ENCODE measurements at places on chromosomes 12 and 14.

- ATAC-seq: no peak
- no peaks in the 10 kb centered on the region for H3K36me3 ChIP-seq
- no peak overlapping the region for H3K4me3 ChIP-seq
- H3K4me1 ChIP-seq: no peaks in the 10 kb centered on the region
- H3K27ac ChIP-seq: no peak overlapping the region
These were observed 38.7 kb upstream of the BCL7A start for GRCh38 chr12:121982950-121983349.

DNA sequence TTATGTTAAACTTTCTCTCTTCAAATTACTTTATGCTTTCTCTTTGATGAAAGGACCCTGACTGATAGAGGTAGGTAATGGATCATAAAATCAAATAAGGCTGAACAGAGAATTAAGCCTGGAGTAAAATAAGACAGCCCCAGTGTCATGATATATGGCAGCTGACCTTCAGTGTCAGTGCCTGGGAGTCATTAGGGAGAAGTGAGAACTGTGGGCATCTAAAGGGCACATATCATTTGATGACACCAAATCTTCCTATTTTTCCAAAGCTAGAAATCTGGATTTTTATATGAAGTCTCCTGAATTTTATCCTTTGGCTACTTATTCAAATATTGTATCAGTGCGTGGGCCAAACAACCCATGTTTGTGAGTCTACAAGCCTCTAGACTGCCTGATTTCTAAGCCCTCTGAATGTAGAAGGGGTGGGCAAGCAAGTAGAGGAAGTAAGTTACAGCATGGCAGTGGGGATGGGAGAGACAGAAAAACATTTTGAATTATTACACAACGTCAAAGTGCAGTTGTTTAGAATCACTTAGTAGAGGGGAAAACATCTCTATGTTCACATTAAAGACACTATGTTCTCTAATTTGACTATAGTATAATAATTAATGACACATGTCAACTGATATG, 10.0 kb downstream of the SLC39A9 start:
- ATAC-seq: no peak
- peaks cover 14% of the 10 kb centered on the region for H3K4me1 ChIP-seq
- H3K27ac ChIP-seq: peak overlapping the region; percentile 12
- no peaks in the 10 kb centered on the region for H3K27me3 ChIP-seq
- peaks cover 36% of the 10 kb centered on the region for H3K36me3 ChIP-seq

- ATAC-seq: no peak
- H3K36me3 ChIP-seq: no peaks in the 10 kb centered on the region
- no peak overlapping the region for H3K27ac ChIP-seq
- H3K27me3 ChIP-seq: no peaks in the 10 kb centered on the region
These were observed 83.0 kb upstream of the CCND2 start for GRCh38 chr12:4190366-4191063.

DNA sequence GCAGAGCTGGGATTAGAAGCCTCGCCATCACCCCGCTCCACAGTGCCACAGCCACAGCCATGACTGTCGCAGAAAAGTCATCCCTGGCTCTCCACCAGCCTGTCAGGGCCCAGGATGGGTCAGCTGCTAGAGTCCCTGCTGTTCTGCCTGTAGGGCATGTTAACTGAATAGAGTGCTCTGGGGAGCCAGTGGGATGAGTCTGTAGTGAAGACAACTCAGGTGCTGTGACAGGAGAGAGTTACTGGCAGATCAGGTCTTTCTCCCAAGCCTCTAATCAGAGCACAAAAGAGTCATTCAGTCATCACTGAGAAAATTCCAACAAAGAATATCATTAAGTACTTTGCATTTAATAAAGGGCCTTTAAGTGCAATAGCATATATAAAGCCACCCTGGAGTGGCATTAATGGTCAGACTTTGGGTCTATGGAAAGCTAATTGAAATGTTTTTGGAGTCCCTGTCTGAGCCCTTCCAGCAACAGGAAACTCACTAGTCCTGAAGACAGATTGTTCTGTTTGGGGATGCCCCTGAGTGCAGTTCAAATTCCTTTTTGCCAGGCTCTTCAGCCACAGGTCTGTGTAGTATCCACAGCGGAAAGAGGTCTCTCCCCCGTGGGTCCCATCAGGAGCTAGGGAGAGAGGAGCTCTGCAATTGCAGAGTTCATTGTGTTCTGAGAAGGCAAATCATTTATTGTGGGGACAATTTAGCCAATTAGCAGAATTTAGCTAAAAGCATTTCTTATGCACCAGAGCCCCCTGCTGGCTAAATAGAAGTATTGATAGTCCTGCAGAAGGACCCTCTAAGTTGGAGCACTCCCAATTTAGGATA, 45.2 kb upstream of the C14orf132 start:
- no peak overlapping the region for H3K4me3 ChIP-seq
- no peak for ATAC-seq

DNA sequence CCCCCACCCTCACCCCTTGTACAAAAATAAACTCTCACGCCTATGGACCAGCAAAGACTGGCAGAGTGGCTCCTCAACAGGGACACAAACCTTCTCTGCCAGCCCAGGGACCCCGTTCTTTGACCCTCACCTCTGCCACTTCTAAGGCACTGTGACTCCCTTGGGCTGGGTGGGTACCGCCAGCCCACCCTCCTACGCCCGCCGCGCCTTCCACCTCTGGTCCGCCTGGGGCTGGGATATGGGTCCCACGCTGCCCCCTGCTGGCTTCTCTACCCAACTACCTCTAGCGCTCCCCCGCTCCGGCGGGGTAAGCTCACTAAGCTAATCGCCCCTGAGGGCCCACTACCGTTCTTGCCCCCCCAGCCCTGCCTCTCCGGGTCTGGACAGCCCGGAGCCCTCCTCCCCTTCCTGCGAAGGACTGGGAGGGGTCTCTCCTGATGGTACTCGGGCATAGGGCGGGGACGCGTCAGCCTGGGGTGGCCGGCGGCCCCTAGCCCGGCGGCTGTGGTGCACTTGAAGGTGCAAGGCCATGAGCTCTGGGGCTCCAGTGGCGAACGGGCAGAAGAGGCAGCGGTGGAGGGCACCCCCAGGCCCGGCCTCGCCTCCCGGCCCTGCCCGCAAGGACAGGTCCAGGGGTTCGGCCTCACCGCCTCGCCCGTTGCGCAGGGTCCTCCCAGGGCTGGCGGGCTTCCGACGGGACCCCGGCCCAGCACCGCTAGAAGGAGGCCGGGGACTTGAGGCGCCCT, 8.1 kb downstream of the ZNF219 start:
- no peaks in the 10 kb centered on the region for H3K27me3 ChIP-seq
- no peak overlapping the region for H3K27ac ChIP-seq
- no peak for ATAC-seq
- H3K4me1 ChIP-seq: peaks cover 22% of the 10 kb centered on the region

GRCh38 chr12:125402874-125403789, 337.9 kb downstream of the AACS start:
- no peak overlapping the region for H3K4me3 ChIP-seq
- no peaks in the 10 kb centered on the region for H3K4me1 ChIP-seq

GRCh38 chr12:32946504-32947131, 50.0 kb upstream of the PKP2 start:
- H3K4me1 ChIP-seq: no peaks in the 10 kb centered on the region
- no peaks in the 10 kb centered on the region for H3K27me3 ChIP-seq
- no peaks in the 10 kb centered on the region for H3K36me3 ChIP-seq
- H3K27ac ChIP-seq: no peak overlapping the region
- ATAC-seq: no peak
- H3K4me3 ChIP-seq: no peak overlapping the region

DNA sequence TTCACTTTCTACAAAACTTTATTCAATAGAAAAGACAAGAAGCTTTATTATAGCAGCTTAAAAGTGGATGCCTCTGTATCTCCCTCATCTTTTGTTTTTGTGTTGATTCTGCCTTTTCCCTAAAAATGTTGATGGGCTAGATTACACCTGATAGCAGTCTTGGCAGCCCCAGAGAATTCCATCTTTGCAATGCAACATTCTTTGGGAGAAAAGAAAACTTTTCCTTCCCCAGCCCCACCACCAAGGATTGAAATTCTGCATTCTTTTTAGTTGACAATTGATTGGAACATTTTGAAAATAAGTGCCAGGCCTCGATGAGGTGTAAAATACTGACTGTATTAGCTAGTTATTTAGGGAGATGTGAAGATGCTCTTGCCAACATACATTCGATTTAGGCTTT, 306.8 kb upstream of the G2E3 start:
- no peak overlapping the region for H3K27ac ChIP-seq
- no peak for ATAC-seq
- H3K4me3 ChIP-seq: no peak overlapping the region
- H3K4me1 ChIP-seq: no peaks in the 10 kb centered on the region
- no peaks in the 10 kb centered on the region for H3K36me3 ChIP-seq

DNA sequence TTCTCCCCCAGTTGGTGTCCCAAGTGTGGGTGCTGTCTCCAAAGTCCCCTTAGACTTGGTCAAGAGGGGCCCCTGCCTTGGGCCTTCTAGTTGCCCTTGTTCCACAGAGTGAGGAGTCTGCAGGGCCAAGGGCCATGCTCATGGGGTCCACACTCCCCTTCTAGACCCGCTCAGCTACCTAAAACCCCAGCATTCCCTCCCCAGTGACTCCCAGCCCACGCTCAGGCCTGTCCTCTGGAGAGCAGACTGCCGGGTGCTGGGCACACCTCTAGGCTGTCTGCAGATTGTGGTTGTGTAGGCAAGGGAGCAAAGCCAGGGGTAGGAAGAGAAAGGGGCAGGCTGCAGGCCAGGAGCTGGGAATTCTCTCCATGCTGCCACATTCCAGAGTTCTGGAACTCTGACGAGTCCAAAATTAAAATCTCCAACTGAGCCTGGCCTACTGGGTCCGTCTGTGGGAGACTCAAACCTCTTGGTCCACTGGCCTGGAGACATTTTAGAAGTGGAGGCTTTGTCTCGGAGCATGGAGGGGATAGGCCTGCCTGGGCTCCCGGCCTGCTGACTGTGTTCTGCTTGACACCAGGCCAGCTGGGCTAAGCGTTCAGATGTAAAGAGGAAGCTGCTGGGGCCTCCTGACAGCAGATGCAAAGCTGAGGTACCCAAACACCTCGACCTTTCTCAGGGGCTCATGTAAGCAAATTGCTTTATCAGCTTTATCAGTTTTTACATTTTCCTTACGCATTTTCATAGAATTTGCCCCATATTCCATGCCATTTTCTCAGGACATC, 13.7 kb upstream of the KRT5 start:
- no peaks in the 10 kb centered on the region for H3K4me1 ChIP-seq
- no peak for ATAC-seq
- no peak overlapping the region for H3K4me3 ChIP-seq
- H3K36me3 ChIP-seq: no peaks in the 10 kb centered on the region
- H3K27me3 ChIP-seq: no peaks in the 10 kb centered on the region

DNA sequence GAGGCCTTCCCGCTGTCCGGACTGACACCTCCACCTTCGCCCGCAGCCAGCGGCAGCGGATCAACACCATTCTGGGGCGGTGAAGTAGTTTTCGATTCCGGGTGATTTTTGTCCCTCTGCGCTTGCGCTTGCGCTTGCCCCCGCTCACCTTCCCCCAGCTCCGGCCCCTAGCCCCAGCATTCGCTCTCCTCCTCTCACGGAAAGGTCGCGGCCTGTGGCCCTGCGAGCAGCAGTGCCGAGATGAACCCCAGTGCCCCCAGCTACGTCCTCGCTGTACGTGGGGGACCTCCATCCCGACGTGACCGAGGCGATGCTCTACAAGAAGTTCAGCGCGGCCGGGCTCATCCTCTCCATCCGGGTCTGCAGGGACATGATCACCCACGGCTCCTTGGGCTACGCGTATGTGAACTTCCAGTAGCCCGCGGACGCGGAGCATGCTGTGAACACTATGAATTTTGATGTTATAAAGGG, 22.7 kb upstream of the SRGAP1 start:
- H3K27ac ChIP-seq: peak overlapping the region; percentile 35
- peak; percentile 39 for ATAC-seq
- no peaks in the 10 kb centered on the region for H3K36me3 ChIP-seq
- H3K4me1 ChIP-seq: no peaks in the 10 kb centered on the region
- H3K4me3 ChIP-seq: peak overlapping the region; percentile 69
- H3K27me3 ChIP-seq: peaks cover 6% of the 10 kb centered on the region

DNA sequence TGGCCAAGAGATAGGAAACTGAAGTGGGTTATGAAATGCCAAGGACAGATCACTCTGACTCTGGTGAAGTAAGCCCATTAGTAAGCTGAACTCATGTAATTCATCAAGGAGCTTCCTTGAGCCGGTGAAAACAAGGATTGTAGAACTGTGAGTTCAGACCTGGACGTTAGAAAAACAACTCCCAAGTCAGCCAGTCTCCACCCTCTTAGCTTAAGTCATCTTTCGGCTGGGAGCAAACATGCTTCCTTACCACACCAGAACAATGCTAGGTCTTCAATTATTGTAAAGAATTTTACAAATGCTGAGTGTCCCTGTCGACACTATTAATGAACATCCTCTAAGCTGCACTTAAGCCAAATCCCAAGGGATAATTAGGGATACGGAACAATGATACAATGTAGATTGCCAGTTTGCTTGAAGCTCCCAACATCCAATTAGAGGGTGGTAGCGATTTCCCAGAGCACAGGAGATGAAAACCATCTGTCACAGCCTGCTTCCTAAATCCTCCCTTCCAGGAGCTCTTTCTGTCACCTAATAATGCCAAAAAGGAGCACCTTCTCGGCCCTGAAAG, 45.7 kb upstream of the VASH1 start:
- H3K36me3 ChIP-seq: no peaks in the 10 kb centered on the region
- no peak for ATAC-seq

DNA sequence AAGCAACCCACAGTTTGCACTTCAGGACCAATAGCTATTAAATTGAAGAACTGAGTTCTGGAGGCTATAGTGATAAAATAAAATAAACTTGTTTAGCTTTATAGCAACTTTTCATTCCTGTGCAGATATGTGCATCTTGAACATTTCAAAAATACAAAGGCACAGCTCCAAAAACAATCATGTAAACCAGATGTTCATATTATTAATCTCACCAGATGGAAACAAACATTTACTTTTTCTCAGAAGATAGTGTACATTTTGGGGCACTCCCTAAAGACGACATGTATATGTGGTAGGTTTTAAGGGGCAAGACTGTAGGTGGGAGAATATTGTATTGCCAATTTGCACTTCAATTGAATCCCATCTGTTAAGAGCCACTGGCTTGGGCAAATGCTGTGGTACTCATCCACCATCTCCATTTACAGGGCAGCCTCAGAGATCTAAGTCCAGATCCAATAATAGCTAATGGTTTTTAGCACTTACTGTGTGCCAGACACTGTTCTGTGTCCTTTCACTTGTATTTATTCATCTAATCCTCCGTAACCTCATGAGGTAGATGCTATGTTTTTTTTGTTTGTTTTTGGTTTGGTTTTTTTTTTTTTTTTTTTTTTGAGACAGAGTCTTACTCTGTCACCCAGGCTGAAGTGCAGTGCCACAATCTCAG, 49.1 kb downstream of the PTGER2 start:
- H3K27me3 ChIP-seq: no peaks in the 10 kb centered on the region
- no peak for ATAC-seq
- H3K27ac ChIP-seq: no peak overlapping the region
- H3K4me1 ChIP-seq: no peaks in the 10 kb centered on the region
- no peaks in the 10 kb centered on the region for H3K36me3 ChIP-seq

- no peaks in the 10 kb centered on the region for H3K36me3 ChIP-seq
- peak; percentile 68 for ATAC-seq
- H3K27me3 ChIP-seq: no peaks in the 10 kb centered on the region
- H3K4me3 ChIP-seq: peak overlapping the region; percentile 51
These were observed 45.6 kb upstream of the RIMBP2 start for GRCh38 chr12:130761537-130762318.

- H3K27ac ChIP-seq: no peak overlapping the region
- H3K36me3 ChIP-seq: no peaks in the 10 kb centered on the region
- no peak for ATAC-seq
- no peak overlapping the region for H3K4me3 ChIP-seq
These were observed 37.1 kb upstream of the PELI2 start for GRCh38 chr14:56081139-56081538.

Data from activated T-helper 17 cell treated with anti-CD3 and anti-CD28 coated beads, Interleukin-2, amount 50 U/mL, for 72 hours (primary cell).